Effector CD4-positive, alpha-beta T cell (primary cell): ENCODE measurements at places on chromosomes 7 and 10.

- no peak for DNase-seq
Observed at GRCh38 chr7:159172400-159172799, 27.7 kb upstream of the VIPR2 start.

GRCh38 chr10:2980791-2981360 lies 86.5 kb upstream of the PFKP start:
- DNase-seq: no peak

DNA sequence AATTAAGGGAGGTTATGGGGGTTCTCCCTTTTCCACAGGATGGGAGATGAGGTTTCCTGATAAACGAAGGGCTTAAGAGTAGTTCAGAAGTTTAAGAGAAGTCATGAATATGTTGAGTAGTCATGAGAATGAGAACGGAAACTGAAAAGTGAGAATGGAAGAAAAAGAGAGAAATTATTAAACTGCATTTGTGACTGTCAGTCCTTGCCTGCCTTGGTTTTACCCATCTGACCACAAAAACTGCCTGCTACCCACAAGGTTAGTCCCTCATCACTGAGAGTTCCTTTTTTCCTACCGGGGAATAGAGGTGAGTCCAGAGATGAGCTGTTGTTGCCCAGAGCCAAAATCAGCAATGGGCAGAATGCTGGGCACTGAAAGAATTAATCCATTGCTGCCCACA lies 174.1 kb upstream of the BET1 start:
- DNase-seq: no peak

DNA sequence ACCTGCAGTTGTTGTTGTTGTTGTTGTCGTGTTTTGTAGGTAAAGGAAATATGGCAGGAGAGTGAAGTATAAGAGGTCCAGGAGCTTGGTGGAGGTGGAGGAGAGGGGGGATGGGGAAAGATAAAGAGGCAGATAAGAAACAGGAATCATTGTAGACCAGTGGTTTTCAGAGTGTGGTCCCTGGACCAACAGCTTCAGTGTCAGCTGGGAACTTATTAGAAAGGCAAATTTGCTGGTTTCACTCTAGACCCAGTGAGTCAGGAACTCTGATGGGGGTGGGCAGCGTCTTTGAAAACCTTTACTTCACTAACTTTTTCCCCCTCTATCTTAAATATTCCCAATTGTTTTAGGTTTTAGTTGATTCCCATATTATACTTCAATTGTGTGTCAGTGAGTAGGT lies 241.5 kb downstream of the AUTS2 start:
- no peak for DNase-seq

DNA sequence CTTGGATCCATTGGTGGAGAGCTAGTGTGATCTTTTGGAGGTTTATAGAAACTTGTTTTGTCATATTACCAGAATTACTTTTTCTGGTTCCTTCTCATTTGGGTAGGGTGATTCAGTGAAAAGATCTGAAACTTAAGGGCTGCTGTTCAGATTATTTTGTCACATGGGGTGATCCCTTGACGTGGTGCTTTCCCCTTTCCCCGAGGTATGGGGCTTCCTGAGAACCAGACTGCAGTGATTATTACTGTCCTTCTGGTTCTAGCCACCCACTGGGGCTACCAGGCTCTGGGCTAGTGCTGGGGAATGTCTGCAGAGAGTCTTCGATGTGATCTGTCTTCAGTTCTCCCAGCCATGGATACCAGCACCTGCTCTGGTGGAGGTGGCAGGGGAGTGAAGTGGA lies 1030.0 kb downstream of the GRM8 start:
- DNase-seq: no peak

- DNase-seq: no peak
Observed at GRCh38 chr10:33398796-33399195, 64.3 kb upstream of the NRP1 start.

DNA sequence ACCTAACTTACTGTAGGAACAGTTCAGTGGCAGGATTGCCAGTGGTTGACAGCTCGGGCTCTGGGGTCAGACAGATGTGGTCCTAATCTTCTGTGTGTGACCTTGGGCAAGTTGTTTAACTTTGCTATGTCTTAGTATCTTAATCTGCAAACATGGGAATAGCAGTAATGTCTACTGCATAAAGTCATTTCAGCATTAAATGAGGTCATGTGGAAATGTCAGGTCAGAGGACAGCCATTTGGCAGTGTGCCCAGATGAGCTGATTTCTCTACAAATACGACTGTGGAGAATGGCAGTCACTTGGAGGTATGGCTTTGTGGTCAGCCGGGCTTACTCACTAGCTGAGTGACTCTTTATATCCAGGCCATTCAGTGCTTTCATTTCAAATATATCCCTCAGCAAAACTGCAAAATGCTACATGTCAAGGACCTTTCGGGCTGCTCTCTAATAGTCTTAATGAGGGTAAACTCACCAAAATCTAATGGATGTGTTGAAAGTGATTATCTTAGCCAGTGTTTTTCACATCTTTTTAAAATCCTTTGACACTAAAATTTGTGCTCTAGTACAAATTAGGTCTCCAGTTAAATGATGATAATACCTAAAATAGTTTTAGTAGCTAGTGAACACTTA lies 171.4 kb downstream of the ST7 start:
- no peak for DNase-seq

DNA sequence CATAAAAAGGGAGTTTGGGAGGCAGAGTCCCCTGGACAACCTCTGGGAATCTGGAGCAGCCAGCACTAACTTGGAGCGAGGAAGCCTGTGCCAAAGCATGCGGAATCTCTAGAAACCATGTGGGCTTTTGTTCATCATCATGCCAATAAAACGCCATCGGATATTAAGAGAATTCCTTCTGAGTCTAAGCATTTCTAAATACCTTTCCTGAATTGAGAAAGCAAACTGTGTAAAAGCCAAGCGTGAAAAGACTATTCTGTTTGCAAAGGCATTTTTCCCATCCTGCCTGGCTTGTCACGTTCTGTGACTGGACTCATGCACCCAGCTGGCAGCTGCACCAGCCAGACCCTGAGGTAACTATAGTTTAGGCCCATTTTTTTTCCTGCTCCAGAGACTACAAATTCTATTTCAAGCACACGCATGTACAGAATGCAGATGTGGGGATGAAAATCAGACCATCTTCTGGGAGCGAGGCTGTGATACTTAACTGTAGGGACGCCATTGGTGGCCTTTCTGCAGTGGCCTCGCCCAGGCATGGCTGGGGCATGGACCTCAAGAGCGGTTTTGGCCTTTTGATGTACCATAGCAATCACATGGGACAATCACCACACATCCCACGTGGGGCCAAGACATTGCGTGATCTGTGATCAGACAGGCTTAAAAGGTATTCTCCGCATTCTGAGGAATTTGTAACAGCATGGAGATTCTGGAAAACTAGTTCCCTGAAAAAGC lies 218.9 kb downstream of the KIAA1217 start:
- DNase-seq: no peak

DNA sequence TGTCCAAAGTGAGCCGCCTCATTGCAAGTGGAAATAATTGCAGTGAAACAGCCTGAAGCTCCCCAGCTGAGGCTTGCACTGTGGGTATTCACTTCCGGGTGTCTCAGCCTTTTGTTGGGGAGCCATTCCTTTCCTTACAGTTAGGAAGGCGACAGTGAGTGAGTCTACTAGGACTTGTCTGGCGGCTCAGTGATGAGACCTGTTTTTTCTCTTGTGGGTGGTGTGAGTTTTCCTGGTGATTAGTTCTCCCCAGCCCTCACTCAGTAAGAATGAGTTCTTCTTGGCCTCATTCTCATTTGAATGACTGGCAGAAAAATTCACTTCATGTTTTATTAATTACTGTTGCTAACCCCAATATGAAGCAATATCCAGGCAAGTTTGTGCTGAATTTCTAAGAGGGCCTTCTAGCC lies 2.6 kb downstream of the PGAM1 start:
- no peak for DNase-seq

DNA sequence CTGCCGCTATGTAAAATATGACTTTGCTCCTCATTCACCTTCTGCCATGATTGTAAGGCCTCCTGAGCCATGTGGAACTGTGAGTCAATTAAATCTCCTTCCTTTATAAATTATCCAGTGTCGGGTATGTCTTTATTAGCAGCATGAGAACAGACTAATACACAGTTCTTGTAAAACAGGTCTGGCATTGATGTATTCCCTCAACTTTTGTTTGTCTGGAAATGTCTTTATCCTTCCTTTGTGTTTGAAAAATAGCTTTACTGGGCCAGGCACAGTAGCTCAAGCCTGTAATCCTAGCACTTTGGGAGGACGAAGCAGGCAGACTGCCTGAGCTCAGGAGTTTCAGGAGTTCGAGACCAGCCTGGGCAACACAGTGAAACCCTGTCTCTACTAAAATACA lies 14.5 kb downstream of the IPMK start:
- DNase-seq: no peak

GRCh38 chr7:158377800-158378623 lies 209.6 kb downstream of the PTPRN2 start:
- no peak for DNase-seq

DNA sequence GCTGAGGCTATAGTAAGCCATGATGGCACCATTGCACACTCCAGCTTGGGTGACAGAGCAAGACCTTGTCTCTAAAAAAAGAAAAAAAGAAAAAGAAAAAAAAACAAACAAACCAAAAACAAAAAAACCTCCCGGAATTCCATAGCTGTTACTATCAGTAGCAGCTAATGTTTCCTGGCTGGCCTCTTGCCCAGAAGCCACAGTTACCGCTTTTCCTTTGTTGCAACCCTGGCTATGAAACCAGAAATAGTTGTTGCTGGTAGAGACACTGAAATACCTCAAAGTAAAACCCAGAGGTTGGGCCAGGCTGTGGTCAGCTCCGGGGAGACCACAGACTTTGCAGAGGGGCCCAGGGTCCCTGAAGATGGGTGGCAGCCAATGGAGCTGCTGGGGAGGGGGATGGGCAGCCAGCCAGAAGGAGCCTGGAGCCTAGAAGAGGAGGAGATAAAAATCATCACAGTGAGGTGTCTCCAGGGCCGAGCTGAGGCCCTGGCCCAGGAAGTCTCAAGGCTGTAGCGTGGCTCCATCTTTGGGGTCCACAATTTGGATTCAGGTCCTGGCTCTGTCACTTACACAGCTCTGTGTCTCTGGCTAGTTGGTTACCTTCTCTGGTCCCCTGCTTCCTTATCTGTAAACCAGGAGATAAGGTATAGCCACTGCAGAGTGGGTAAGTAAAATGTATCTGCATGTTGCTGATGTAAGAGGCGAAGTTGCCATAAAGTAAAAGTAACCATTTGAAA lies 3.4 kb upstream of the CHST12 start:
- DNase-seq: no peak

DNA sequence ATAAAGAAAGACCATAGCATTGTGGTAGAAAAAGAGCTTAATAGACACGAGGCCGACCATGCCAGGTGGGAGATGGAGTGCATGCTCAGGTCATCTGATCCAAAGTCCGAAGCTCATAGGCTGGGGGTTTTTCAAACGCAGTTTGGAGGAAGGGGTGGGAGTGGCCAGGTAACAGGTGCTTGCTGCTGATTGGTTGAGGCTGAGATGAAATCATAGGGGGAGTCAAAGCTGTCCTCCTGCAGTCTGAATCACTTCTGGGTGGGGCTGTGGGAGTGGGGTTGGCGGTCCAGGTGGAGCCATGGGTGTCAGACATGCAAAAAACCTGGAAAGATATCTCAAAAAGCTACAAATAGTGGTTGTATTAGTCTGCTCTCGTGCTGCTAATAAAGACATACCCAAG lies 2.8 kb upstream of the ERCC6 start:
- no peak for DNase-seq

DNA sequence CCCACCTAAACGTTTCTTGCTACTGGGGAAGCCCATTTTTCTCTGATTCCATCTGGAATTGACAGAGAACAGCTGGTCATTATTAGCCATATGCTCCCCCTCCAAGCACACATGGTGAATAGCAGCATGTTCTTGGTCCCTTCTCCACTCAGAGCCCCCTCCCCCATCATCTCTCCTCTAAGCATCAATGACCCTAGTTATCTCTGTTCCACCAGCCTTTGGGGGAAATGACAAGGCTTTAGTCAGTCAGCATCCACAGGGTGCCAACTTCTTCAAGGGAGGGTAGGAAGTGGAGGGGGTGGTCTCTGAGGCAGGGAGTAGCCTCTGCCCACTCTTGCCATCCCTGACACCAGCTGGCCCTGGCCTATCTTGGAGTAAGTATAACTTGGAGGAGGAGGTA lies 163.1 kb downstream of the UBE2H start:
- DNase-seq: no peak
